ENCODE measurements at places on chromosomes 3 and 15.

DNA sequence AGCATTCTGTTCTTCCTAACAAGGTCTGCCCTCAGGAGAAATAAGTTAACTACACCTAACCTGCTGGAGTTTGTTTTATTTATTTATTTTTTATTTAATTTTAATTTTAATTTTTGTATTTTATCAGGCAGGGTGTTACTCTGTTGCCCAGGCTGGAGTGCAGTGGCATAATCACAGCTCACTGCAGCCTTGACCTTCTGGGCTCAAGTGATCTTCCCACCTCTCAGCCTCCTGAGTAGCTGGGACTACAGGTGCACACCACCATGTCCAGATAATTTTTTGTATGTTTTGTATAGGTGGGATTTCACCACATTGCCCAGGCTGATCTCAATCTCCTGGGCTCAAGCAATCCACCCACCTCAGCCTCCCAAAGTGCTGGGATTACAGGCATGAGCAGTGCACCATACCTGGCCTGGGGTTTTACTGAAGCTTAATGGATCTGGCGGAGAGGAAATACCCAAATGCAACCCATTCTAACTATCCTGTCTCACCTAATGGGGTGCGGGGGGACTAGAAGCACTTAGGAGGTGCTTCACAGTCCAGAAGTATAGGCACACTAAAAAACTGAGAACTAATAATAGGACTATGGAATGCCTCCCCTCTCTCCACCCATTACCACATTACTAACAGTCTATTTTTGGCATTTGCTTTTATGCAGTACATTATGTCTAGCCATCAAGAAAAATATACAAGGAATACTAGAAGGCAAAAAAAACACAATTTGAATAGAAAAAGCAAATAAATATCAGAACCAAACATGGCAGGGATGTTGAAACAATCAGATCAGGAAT, 61.4 kb downstream of the TTBK2 start:
- DNase-seq = no peak

DNA sequence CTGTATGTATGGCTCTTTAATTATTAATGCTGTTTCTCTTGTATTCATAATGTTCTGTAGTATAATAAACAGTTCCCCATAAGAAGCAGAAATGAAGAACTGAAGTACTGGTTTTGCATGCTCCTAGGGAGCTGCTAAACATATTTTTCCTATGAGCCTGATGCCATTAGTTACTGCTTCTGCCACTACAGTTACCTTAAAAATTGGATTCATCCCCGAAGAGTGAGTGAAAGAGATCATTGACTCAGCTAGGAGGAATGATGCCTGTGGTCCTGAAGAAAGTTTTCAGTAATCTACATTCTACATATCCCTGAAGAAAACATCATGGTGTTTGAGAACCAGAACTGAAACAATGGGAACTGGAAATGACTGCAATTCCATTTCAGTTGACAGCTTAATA, 37.1 kb upstream of the ST3GAL6 start:
- DNase-seq = no peak

- DNase-seq = no peak
These were observed at the start of gene TM4SF18 for GRCh38 chr3:149333176-149333859. TSS of gene TM4SF18 (minus strand) at chr3:149333636. CDS start at chr3:149333382, 254 bp downstream.

- DNase-seq = no peak
These were observed 5.9 kb downstream of the ISG20 start for GRCh38 chr15:88644741-88645140.

DNA sequence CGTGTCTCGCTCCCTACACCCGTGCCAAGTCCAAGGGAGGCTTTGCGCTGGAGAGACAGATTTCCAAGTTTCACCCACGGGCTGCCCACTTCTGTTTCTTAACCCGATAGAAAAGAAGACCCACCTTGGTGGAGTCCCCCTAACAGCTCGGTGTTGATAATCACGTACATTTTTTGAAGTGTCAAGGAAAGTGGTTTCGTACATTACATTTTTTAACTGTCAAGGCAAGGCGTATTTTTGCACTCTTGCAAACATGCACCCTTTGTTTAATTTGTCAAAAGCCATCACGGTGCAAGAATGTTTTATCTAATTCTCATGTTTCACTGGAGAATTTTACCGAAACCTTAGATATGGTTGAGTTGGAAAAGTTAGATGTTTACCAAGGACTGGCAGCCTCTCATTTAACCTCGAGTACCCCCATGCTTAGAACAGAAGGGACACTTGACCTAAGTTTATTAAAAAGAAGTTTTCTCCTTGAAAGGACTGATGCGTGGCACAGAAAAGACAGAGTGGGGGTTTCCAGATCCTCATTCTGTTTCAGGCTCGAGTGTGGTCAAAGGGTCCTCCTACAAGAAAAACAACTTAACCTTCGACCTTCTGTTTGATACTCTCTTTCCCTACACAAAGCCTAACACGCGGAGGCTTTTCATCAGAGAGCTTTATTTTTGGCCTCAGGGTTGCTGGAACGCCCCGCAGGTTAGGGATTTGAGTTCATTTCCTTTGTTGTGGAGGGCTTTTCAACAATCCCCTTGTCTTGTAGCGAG, 882 bp downstream of the GXYLT2 start:
- DNase-seq = no peak

- no peak for DNase-seq
These were observed 147.4 kb downstream of the ATP10A start for GRCh38 chr15:25715536-25716413.

- DNase-seq = no peak
These were observed 13.7 kb downstream of the GRK7 start for GRCh38 chr3:141776885-141777284.

DNA sequence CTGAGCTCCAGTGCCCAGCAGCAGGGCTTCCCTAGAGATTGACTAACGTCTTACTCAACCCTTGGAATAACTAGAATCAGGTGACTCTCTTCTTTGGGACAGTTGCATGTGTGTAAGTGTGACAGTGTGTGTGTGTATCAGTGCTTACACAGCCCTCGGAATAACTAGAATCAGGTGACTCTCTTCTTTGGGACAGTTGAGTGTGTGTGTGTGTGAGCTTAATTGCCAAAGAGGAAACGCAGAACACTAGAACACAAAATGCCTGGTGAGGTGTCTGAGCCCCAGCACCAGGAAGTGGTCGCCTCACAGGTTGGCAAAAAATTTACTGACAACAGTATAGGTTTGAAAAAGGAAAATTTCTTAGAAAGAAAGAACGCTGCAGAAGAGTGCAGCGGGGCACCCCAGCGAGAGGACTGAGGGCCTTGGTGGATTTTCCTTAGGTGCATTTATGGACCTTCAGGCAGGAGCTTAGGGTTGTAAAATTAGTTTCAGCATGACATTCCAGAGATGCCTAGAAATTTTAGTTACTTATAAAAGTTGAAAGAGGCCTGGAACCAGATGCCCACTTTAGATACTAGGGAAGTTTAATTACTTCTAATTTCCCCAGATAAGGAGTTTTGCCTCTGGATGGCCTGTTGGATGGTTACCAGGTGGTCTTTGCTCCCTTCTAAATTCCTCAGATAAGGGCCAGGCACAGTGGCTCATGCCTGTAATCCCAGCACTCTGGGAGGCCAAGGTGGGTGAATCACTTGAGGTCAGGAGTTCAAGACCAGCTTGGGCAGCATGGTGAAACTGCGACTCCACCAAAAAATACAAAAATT, 3.7 kb upstream of the WDR82 start:
- no peak for DNase-seq

GRCh38 chr3:179107617-179108016, 36.0 kb upstream of the ZMAT3 start:
- no peak for DNase-seq

Data from cerebellar nuclear complex (tissue), 1 donor.